Hematopoietic multipotent progenitor cell treated with erythropoietin and hydrocortisone succinate and interleukin-3 and kit ligand, for 4 days (in vitro differentiated cells): ENCODE measurements at places on chromosomes 2 and 18.

GRCh38 chr2:12589802-12590320, 126.9 kb upstream of the TRIB2 start:
- no peak for DNase-seq

GRCh38 chr18:59481436-59481835, 122.4 kb upstream of the LMAN1 start:
- no peak for DNase-seq

DNA sequence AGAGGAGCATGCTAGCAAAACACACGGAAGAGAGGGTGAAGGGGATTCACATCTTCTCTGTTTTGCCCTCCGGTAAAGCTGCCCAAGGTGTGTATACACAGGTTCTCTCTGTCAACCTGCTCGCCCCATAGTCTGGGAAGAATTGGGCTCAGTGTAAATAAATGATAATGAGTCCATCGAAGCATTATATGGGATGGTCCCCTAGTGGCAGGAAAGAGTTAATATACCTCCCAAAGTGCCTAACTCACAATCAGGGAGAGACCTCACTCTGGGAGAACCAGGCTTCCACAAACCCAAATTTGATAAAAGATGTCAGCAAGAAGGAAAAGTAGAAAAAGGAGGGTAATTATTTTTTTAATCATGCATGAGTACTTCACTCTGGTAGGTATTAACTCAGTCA, 262.2 kb upstream of the ZNF521 start:
- no peak for DNase-seq

DNA sequence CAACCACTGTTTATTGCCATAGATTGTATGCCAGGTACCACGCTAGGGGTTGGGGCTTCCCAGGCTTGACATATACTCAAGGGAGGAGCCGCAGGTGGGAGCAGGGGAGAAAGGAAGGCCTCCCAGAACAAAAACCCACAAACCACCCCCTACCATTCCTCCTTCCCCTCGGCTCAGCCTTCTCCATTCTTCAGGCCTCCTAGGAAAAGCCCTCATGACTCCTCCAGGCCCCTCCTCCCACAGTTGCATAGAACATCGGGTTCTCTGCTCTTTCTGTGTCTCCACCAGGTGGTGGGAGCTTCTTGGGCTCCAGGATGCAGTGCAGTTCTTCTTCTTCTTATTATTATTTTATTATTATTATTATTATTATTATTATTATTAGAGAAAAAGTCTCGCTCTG, 80.3 kb downstream of the ZFP36L2 start:
- DNase-seq, result no peak

DNA sequence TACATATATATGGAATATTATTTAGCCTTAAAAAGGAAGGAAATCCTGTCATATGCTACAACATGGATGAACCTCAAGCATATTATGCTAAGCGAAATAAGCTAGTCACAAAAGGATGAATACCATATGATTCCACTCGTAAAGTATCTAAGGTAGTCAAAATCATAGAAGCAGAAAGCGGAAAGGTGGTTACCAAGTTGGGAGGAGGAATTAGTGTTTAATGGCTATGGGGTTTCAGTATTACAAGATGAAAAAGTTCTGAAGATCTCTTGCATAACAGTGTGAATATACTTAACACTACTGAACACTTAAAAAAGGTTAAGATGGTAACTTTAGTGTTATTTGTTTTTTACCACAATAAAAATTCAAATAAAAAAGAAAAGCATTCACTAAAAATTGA, 99.0 kb downstream of the MGAT5 start:
- no peak for DNase-seq

DNA sequence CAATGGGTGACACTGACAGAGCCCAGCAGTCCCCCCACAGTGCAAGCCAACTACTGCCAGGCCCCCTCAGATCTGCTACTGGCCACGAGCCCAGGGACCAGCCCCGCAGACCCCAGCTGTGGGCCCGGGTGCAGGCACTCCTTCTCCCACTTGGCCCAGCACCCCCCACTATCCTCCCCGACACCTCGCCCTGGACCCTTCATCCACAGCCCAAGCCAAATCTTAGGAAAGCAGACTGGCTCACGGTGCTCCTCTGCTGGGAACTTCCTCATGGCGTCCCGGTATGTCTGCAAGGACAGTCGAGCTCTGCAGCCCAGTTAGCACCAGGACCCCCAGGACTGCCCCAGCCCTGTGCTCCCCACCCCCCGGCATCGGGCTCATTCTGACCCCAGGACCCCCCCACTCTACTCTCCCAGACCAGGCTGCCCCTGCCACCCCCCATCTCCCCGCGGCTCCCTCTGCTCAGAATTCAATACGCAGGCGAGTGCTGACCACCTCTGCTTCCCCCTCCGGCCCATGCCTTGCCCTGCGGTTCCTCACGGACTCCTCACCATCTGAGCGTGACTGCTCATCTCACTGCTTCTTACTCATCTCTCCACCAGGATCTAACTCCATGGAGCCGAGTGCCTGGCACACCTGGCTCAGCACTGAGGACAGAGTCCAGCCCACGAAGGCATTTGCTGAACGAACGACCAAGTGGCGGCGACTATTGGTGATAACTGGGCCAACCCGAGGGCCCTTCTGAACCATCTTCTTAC, 85.7 kb downstream of the PXDN start:
- no peak for DNase-seq
